ENCODE measurements at places on chromosomes 7 and 10.

DNA sequence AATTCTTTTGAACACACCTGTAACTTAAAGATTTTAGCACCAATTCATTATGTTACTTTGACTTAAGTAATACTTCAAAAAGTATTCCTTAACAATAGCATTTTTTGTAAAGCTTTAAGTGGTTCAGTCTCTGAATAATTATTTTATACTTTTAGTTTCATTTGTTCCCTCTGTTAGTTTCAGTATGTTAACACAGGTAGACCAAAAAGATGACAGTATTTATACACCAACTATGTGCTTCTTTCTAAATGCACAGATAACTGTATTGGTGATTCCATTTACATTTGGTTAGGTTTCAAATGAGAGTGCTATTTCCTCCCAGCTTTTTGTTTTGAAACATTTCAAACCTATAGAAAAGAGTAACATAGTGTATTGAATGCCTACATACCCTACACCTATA lies 14.0 kb downstream of the RALA start:
- no peak for DNase-seq

DNA sequence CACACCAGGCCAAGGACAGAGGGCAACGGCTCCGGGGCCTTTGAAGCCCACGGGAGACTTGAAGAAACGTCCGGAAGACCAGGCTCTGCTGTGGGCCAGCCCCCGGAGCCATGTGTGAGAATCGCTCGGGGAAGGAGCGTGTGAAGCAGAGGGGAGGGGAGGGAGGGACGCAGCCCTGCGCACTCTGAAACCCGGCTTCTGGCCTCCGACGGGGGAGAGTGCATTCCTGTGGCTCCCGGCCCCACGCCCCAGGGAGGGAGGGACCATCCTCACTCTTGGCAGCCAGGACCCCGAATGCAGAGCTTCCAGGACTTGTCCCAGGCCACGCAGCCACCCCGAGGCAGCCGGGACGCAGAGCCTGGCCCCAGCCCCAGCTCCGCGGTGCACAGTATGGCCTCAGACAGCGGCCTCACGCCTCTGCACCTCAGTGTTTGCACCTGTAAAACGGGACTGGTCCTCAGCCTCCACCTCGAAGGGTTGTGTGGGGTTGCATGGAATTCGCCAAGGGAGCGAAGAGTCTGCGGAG lies 67.4 kb downstream of the PDGFA start:
- no peak for DNase-seq

DNA sequence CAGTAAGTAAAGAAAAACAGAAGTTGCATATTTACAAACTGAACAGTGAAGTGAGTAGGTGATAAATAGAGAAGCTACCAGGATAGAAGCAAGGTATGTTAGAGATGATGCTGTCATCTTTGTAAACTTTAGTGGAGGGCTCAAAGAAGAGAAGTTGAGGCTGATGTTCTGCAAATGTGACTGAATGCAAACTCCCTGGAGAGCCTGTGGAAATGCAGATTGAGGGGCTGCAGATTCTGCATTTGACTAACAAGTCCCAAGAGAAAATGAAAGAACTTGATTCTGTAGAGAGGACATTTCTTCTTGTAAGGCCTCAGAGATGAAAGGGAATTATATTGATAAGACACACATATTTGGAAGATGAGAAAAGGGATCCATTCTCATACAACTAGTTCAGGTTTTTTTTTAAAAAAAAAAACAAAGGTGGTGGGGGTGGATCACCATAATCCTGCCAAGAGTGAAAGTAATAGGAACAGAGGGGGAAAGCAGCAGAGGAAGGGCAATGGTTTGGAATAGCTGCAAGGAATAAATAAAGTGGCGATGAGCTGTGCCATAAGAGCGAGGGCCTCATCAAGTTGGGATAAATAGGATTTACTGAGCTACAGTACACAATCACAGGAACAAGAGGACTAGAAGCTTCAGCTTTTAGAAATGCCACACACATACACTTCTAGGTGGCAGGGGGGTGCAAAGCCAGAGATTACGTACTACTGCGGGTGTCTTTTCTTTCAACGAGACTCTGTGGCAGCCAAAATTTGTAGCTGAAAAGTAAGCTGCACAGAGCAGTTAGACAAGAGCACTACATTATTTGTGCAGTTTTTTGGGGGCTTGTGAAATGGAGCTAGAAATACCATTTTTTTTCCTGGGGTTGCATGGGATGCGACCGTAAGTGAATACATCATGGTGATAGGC lies 778.5 kb downstream of the NRG3 start:
- DNase-seq, result no peak

- DNase-seq, result no peak
These were observed 152.4 kb upstream of the ADO start for GRCh38 chr10:62652114-62652513.

GRCh38 chr7:12303495-12303894 lies 92.4 kb downstream of the TMEM106B start:
- DNase-seq, result no peak

GRCh38 chr10:98030093-98030821 lies at the start of gene CRTAC1:
Gene CRTAC1, minus strand, starts transcription at chr10:98030621. Its CDS starts 149 bp downstream, at chr10:98030472.
- DNase-seq, result no peak

- no peak for DNase-seq
These were observed 24.9 kb downstream of the EPDR1 start for GRCh38 chr7:37945336-37945735.

DNA sequence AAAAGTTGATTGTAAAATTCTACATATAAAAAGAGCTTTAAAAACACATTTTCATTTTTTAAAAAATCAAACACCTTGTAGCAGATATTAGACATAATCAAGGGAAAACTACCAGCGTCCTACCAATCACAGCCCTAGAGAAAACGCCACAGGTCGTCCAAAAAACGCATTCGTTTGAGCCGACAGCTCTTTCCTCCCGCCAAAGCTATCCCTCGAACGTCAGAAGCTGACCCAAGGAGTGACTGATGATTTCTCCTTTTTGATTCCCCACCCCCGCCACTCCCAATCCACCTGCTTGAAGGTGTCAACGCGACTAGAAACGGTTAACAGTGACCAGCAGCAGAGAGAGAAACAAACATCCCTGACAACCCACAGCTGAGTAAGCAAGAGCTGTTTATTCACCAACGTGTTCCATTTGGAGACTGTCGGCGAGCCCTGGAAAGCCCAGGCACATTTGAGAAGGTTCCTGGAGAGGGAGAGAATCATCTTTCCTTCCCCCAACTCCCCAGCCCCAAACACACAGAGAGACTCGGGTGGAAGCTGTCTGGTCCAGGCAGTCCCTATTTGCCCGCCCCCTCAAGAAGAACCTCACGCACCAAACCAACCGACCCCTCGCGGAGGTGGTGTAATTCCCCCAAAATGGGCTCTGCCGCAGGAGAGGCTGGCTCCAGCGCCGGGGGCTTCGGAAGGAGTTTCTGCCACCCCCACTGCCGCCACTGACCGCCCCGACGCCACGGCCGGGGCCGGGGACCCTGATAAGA lies 622 bp downstream of the CPEB3 start:
- DNase-seq, result no peak

GRCh38 chr7:24908727-24909126 lies 71.3 kb downstream of the OSBPL3 start:
- DNase-seq, result no peak

DNA sequence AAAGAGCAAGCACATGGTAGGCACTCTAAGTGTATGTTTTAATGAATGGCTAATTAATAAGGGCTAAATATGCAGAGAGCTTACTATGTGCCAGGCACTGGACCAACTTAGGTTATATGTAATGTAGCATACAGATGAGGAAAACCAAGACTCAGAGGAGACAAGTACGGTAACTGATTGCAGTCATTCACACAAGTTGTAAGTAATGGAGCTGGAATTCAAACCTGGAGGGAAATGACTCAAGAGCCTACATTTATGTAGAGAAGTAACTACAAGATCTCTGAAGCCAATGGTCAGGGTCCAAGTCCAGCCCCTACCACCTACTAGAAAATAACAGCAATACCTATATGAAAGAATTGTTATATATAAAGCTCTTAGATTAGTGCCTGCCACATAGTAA lies 97.3 kb upstream of the KCNIP2 start:
- no peak for DNase-seq

- peak; percentile 56 for DNase-seq
These were observed at the start of gene TLL2 for GRCh38 chr10:96513698-96514561. Gene TLL2, minus strand, starts transcription at chr10:96513926. Its CDS starts 241 bp downstream, at chr10:96513685.

- DNase-seq, result no peak
These were observed 44.9 kb downstream of the GLI3 start for GRCh38 chr7:42192066-42192465.

- no peak for DNase-seq
These were observed 74.6 kb upstream of the FRMD4A start for GRCh38 chr10:14405076-14406065.

GRCh38 chr10:54002077-54002476 lies 799.0 kb downstream of the PCDH15 start:
- DNase-seq, result no peak

DNA sequence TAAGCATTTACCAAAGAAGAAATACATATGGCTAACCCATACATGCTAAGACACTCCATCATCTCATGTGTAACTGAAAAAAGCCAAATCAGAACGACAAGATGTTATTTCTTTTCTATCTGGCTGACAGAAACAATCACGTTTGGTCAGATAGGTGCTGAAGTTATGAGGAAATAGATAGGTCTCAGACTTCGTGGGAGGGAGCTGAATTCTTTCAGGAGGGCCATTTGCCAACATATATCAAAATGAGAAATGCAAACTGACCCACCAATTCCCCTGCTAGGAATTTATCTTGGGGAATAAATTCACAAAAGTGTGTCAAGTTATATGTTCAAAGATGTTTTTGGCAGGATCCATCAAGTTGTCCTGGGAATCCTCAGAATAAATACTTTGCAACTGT lies 32.6 kb downstream of the SH3PXD2A start:
- no peak for DNase-seq

GRCh38 chr7:3073763-3074458 lies 30.2 kb upstream of the CARD11 start:
- no peak for DNase-seq

GRCh38 chr7:51613911-51614357 lies 297.3 kb upstream of the COBL start:
- no peak for DNase-seq

GRCh38 chr7:44791278-44792219 lies 4.9 kb upstream of the PPIA start:
- DNase-seq, result no peak

- no peak for DNase-seq
These were observed 287.0 kb downstream of the WDR37 start for GRCh38 chr10:1343176-1343575.

DNA sequence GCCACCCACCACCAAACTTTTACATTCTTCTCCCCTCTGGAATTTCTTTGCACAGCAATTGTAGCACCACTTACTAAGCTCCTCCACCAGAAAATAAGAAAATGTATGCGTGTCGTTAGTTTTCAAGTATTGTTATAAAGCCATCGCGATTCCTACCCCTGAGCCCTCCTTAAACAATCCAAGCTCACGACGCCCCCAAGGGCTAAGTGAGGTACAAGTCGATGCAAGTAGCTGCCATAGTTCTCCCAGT lies 1.3 kb downstream of the FRAT2 start:
- peak; percentile 29 for DNase-seq

- no peak for DNase-seq
These were observed 129.4 kb downstream of the ANK3 start for GRCh38 chr10:60260321-60260720.

DNA sequence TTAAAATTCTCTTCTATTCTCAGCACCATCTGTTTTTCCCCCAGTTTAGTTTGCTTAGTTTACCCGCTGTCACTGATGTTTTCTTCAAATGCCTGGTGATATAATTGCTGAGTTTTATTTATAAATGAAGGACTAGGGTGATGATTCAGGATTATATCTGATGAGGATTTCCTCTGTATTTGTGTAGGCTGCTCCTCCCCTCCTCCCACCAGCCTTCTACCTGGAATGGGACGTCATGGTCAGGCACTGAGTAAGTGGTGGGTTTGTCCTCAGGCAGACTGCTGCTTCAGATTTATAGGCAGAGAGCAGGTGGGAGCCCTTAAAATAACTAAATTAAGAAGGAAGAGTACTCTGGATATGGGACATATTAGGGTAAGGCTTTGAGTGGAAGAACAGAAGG lies 35.8 kb downstream of the PALS2 start:
- no peak for DNase-seq

GRCh38 chr10:73182568-73182967 lies 14.6 kb downstream of the FAM149B1 start:
- DNase-seq, result no peak

All from activated T-cell treated with anti-CD3 and anti-CD28 coated beads, Interleukin-2, amount 50 U/mL, for 1 hour (primary cell).